ENCODE measurements at places on chromosomes 6 and 20.

- no peak for DNase-seq
These were observed 79.7 kb upstream of the FYN start for GRCh38 chr6:111952821-111953540.

DNA sequence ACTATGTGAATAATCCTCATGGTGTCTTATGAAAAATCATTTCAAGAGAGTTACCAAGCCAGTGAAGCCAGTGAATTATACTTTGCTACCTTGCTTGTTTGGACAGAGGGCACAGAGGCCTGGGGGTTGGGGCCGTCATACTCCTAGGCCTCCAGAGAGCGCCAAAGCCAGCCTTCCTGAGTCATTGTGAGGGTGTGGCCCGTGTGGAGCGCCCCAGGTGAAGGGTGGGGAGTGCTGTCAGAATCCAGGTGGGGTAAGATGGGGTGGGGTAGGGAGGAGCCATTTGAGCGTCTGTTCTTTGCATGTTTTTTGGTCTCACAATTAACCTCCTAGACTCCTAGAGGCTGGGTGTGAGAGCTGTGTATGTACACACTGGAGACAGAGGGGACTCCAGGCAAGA lies 71.1 kb downstream of the PERP start:
- DNase-seq = no peak

- no peak for DNase-seq
These were observed 107.7 kb upstream of the JAG1 start for GRCh38 chr20:10781526-10781925.

DNA sequence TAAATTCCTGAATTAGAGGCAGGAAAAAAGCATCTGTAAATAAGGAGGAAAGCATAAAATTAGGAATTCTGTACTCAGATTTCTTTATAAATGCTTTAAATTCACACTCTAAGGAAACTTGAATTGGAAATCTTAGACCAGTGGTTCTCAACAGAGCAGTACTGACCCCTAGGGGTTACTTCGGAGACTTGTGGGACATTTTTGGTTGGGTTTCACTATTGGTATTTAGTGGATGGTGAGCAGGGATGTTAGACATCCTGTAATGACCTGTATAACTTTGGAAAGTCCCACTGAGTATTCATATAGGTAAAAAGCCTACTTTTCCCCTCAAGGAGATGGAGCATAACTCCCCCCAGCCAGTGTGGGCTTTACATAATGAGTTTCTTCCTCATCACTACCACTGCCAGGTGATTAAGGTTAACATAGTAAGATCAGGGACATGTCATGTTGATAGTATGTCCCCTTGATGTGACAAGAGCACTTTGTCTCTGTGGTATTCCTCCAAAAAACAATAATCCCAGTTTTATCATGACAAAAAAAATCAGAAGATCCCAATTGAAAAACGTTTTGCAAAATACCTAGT lies 31.0 kb downstream of the GLO1 start:
- no peak for DNase-seq

DNA sequence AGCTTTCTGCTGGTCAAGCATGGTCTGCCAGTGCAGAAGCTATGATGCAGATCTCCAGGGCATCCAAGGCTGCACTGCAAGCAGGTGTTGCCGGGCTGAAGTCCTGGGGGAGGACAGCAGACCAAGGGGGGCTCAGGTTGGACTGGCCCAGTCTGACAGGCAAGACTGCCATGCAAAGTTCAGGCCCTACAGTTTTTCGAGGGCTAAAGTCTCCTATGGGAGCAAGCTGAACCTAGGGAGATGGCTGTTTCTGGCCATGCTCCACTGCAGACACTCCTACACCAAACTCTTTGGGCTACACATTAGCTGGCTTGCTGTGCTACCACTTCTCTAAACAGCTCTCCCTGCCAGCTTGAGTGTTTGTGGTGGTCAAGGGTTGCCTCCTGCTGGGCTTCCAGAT lies 130.0 kb upstream of the SYNCRIP start:
- DNase-seq = no peak

DNA sequence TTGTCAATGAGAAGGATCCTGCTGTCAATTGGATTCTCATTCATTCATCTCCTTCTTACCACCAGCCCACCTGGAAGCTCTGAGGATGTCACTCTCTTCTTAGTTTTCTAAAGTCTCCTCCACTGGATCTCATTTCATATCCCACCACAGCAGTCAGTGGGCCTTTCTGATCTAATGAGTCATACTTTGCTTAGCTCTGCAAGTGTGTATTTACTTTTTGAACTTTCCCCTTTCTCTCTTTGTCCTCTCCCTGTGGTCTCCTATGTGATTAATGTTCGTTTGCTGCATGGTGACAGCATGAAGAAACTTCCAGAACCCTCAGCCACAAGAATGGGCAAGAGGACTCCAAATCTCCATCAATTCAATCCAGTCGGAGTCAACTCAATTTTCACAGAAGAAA lies 63.6 kb upstream of the SYNDIG1 start:
- DNase-seq = no peak

DNA sequence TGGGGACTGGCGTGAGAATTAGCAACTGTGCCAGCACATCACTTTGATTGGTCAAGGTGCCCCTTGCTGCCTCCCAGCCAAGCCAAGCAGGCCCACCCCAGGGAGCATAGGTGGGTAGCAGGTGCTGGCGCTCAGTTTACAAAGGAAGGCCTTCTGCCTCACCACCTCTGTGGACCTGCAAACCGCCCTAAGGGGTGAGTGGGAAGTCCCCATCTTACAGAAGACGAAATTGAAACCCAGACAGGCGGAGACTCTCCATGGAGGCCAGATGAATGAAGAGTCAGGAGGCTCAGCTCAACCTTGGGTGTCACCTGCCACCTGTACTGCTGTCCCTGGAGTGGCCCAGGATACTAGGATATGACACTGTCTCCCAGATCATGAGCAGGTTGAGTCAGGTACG lies 21.5 kb upstream of the MAS1L start:
- no peak for DNase-seq

DNA sequence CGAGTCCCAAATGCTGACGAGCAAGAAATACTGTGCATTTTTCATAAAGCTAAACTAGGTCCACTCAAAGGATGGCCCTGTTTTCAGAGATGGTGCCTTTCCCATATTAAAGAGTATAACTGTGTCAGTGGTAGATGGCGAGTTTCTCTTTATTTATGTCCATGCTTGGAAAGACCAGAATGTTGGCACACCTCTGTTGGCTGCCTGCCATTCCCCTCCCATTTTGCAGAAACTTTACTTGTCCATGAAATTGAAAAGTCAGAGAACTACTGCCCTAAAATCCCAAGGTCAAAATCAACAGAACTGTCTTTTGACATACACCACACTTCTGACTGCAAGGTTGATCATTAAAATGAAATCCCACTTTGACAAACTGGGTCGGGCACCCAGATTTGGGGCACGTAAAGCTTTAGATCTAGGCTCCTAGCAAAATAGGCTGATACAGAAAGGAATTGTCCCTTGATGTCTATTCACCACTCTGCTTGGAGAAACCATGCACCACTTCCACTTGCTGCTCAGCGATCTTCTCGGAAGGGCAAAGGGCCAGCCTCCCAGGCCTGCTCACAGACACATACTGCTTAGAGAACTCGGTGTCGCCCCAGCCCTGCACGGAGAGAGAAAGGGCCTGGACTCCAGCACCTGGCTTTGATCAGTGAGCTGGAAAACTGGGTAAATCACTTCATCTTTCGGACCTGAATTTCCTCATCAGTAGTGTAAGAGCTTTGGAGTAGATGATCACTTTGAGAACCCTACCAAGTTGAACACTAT lies 130.0 kb downstream of the AGPAT4 start:
- DNase-seq = no peak

GRCh38 chr6:11785415-11785773 lies 6.8 kb upstream of the ADTRP start:
- DNase-seq = no peak

DNA sequence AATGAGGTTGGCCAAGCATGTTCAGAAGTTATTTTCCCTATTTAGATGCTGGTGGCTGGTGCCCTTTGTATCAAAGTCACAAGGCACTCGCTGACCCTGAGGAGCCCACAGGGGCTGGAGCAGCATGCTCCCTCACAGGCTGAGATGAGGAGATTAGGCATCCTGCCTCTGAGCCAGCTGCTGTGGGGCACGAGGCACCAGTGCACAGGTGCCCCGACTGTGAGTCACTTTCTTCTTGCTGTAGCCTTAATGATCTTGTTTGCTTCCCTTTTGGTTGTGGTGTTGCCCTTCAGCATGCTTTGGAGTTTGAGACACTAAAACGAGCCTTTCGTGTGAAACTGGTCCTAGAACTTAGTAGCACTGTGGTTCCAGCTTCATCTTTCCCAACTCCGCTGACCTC lies 4.3 kb downstream of the PSMG4 start:
- DNase-seq = no peak

GRCh38 chr20:5722927-5723326 lies 27.3 kb upstream of the SHLD1 start:
- no peak for DNase-seq

- DNase-seq = no peak
These were observed 14.4 kb downstream of the SNPH start for GRCh38 chr20:1280195-1281102.

GRCh38 chr6:16783952-16784565 lies 22.8 kb upstream of the ATXN1 start:
- DNase-seq = no peak

DNA sequence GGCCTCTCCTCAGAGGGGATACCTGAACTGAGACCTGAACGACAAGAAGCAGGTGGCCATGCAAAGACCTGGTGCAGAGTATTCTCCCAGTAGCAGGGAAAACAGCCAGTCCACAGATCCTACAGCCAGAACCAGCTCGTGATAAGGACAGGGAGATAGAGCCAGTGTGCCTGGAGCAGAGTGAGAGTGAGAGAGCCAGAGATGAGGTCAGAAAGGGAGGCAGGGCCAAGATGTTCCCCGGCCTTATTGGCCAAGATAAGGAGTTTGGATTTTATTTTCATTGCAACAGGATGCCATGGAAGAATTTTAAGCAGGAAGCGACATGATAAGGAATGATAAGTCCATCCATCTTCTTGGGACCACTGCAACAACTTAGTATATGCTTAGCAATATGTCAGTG lies 111.8 kb downstream of the UBE3D start:
- DNase-seq = no peak

- no peak for DNase-seq
These were observed 242.6 kb downstream of the DOK5 start for GRCh38 chr20:54717983-54718382.

GRCh38 chr6:109606359-109606758 lies 84.6 kb downstream of the AK9 start:
- no peak for DNase-seq

- no peak for DNase-seq
These were observed 130.0 kb upstream of the KCNK16 start for GRCh38 chr6:39452306-39453145.

- no peak for DNase-seq
These were observed 148.3 kb upstream of the TBX18 start for GRCh38 chr6:84912472-84913322.

DNA sequence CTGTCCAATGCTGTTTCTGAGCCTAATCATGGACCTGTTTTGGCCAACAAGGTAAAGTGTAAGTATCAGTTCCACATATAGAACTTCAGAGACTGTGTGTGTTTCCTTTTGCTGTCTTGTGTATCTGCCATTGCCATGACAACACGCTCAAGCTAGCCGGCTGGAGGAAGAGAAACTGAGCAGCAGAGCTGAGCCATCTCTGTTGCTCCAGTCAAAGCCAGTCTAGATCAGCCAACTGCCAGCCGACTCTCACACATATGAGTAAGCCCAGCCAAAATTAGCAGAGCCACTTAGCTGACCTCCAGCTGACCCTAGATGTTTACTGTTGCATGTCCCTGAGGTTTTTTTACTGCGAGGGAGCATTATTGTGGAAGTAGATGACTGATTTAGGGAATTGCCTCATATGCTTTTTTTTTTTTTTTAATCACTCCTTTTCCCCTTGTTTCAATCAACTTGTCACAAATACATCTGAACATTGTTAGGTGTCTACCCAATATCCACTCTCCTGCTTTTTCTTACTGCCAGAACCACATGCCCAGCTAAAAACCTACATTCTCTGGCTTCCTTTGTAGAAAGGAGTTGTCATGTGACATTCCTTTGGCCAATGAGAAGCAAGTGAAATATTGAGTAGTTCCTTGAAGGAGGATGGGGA lies 304.3 kb upstream of the SUPT3H start:
- peak; percentile 37 for DNase-seq

- DNase-seq = no peak
These were observed 90.6 kb upstream of the ADGRF1 start for GRCh38 chr6:47132724-47133123.

DNA sequence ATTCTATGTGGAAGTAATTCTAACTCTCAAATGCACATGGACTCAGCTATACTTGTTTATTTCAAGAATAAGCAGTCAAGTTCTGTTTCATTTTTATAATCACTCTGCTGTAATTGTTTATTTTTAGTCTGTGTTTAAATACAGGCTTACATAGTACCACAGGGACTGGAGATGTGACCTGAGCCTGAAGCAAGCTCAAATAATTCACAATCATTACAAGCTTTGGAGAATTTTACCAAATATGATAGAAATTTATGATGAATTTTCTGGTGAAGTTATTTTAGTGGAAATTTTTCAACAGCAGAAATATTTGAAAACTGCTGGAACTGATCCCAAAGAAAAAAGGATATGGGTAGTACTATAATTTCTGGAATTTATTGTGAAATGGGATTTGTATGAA lies 41.6 kb upstream of the DSE start:
- DNase-seq = no peak

DNA sequence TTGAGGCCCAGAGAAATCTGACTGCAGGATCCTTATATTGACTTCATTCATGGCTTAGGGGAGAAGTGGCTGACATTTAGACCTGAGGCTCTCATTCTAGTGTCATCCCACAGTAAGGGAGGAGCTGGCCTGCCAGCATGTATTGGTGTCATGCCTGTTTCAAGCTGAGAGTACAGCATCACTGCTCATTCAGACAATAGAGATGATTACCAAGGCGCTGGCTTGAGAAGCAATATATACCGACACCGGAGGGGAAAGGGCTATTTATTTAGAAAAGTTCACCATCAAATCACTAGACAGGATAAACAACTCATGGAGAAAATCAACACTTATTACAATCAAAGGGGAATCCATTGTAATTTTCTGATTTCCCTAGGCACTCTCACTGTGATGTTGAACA lies 84.4 kb upstream of the HDAC2 start:
- DNase-seq = no peak

GRCh38 chr20:11443382-11444119 lies 474.1 kb upstream of the BTBD3 start:
- no peak for DNase-seq

DNA sequence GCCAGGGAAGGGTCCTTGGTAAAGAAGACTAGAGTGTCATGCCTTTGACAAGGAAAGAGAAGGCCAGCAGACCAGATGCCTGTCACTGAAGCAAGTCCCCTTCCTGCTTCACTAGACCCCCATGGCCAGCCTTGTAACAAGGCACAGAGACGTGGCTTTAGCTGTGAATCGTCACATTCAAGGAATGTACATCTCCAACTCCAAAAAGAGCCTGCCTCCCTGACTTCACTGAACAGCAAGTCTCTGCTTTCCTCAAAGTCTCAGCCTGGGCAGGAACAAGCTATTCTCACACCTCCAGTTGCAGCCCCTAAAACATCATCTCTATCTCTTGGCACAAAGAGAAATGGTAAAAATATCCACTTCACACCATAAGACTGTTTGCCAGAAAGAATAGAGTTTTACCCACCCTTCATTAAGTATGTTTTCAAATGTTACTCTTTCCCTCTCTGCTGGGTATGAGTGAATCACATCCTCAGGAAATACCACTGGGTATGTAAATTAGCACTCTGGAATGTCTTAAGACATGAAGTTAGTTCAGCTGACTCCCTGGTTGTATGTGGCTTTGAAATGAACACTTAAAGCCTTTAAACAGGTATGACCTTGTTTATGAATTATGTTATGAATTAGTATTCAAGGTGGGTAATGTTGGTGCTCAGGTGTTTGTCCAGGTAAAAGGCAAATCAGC lies 46.4 kb upstream of the NT5E start:
- no peak for DNase-seq
